ENCODE measurements at places on chromosomes 7 and 10.

- no peak for DNase-seq
Observed at GRCh38 chr10:17850501-17850900, 41.4 kb downstream of the MRC1 start.

GRCh38 chr10:121036431-121036830 is 185.3 kb downstream of the WDR11 start:
- no peak for DNase-seq

DNA sequence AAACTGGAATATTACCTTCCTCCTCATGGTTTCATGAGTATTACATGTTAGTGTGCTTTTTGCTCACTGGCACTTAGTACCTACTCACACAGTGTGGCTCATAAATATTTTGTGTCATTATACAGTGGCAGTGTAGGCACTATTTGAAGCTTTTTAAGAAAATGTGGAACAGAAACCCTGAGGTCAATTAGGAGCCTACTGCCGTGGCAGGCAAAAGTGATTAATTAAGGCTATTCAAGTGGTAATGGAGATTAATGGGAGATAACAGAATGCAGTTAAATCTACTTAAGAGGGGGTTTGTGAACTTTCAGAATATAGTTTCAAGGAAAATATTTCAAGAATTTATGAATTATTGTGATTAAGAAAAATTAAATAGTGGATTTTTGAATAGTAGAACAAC is 277.6 kb downstream of the HGF start:
- DNase-seq = no peak

- no peak for DNase-seq
Observed at GRCh38 chr7:417625-417889, 102.1 kb downstream of the PDGFA start.

GRCh38 chr7:3236268-3236667 is 64.8 kb upstream of the SDK1 start:
- DNase-seq = no peak

DNA sequence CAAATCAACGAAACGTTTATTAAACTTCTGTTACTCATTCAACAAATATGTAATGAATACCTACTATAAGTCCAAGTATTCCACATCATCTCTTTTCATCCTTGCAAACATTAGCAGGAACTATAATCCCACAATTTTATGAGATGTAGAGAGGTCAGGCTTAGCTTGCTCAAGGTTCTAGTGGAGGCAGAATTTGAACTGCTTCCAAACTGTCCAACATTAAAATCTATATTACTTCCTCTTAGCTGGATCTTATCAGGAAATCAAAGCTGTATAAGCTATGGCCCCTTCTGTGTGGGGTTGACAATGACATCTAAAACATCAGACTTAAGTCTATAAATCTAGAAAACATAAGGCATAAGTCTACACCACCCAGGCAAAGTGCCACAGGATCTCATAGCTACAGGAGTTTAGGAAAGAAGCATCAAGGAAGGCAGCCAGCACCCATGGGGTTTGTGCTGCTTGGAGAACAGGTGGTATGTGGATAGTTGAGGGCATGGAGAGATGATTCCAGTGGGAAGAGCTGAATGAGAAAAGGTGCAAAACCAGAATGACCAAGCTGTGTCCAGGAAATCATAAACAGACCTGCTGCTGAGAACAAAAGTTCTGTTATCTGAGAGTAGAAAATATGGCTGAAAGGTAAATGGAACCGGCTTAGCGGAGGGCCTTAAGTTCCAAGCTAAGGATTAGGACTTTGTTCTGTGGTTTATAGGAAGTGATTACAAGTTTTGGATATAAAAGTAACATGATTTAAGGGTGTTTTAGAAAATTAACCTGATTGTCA is 34.5 kb downstream of the PAPSS2 start:
- DNase-seq = no peak

- no peak for DNase-seq
Observed at GRCh38 chr7:40964610-40965009, 738.3 kb downstream of the INHBA start.

DNA sequence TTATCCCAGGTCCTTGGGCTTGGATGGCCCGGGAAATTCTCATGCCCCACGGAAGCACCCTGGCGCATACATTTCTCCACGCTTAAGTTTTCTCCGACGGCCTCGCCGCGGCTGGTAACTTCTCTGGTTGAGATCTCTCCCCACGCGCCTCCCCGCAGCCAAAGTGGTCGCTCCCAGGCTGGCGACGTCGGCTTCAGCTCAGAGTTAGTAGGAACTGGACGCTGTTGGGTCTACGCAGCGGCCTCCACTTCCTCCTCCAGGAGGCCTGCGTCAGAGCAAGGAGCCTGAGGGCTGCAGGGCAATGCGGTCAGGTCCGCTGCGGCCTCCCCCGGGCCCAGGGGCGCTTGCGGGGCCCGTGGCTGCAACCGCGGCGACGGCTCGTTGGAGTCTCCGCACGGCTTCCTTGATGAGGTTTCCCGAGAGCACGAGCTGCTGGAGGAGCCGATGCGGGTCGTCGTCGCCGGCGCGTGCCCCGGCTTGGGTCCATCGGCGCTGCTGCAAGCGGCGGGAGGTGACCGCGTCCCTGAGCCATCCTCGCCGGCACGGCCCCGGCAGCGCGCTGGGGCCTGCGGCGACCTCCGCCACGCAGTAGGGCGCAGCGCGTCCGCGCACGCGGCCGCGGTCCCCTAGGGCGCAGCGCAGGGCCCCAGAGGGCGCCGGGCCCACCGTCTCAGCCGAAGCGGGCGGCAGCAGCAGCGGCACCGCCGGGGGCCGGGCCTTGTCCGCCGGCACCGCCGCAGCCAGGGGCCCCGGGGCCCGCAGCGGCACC is 744 bp downstream of the FRAT2 start:
- DNase-seq = no peak

- DNase-seq = no peak
Observed at GRCh38 chr10:124594240-124594639, 132.6 kb downstream of the LHPP start.

DNA sequence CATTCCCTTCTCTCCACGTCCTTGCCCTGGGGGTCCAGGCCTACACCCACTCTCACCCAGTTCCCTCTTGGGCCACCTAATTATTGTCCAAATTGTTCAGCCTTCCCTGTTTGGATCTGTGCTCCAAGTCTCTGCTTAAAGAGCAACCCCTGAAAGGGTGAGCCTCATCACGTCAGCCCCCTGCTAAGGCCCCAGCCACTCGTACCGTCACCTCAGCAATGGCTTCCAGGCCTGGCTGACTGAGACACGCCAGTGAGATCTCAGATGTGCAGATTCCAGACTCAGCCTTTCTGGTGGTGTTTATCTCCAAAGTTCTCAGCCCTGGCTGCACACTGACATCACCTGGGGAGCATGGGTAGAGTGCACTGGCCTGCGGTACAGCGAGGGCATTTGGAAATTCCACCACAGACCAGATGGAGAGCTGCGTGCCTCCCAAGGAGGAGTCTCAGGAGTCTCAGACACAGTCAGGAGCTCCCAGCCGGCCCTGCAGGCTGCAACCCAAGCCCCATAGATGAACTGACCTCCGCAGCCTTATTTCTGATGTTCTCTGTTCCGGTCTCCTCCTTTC is 87.5 kb downstream of the PRKAG2 start:
- no peak for DNase-seq

DNA sequence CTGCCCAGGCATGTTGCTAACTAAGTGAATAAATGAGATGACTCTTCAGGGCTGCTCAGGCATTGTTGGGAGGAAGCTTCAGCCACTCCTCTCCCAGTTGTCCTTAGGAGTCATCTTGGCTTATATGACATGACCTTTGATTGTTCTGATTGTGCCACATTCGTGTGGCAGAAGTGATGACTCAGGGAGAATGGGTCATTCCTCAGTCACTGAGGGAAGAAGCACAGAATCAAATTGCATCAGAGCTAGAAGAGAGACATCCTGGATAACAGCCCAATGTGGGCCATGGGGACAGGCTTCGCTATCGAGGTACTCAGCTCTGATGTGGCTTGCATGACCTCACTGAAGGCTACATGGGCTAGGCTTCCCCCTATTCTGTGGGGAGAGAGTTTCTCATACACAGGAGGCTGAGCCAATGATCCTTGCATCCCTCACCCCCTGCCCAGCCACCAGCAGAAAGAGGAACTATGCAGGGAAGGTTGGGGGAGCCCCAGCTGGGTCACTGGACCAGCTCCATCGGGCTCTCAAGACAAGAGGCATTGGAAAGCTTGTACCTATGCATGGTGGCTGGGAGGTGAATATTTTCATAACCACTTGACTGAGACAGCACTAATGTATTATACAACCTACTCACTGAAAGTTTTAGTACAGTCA is 6.0 kb upstream of the HMX3 start:
- no peak for DNase-seq

- DNase-seq = no peak
Observed at GRCh38 chr7:17063045-17063383, 181.2 kb upstream of the AGR3 start.

- DNase-seq = no peak
Observed at GRCh38 chr7:20249920-20250319, 32.7 kb upstream of the MACC1 start.

DNA sequence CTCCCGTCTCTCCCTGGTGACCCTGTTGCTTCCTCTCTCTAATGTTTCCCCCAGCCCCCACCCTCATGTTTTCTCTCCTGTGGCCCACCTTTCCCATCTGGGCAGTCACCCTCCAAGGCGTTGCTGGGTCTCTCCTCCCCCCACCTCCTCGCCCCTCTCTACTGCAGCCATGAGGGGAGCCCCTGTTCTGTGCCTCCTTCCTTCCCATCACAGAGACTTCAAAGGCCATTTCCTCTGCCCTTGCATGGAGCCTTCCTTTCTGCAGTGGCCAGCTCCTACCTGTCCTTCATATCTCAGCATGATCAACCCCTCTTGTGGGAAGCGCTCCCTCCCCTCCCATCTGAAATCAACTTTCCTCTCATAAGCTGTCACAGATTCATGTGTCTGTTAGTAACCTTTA is 194.0 kb upstream of the PRSS58 start:
- DNase-seq = no peak

DNA sequence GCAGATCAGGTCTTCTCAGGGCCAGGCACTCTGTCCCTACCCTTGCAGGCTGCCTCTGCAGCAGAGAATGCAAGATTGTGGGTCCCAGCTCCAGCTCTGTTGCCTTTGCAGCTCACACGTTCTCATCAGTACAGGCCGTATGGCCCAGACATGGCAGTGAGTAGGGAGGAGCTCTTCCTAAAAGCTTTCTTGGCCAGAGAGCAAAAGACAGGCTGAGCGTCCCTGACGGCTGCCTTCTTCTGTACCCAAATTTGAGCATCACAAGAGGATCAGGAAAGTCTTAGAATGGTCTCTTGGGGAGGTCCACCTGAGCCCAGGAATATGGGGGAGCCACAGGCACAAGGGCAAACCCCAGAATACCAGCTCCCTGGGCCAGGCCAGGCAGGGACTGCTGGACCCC is 266.3 kb upstream of the ZMIZ1 start:
- DNase-seq = no peak

GRCh38 chr7:127392182-127392565 is 334 bp downstream of the ZNF800 start:
- DNase-seq = peak; percentile 31

GRCh38 chr10:10361301-10361885 is 656.3 kb upstream of the CELF2 start:
- no peak for DNase-seq

DNA sequence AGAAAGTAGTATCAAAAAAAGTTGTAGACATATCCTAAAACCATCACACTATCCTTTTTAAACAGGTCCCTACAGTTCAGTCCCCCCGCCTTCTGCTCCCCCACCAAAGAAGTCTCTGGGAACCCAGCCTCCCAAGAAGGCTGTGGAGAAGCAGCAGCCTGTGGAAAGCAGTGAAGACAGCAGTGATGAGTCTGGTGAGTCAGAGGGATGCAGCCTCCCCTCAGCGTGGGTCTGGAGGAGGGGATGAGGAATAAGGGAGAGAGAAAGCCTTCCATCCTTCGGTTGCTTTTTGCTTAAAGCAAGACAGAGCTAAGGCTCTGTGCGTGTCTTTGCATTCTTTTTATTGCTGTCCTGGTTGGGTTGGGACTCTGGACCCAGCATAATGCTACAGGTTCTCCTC is 7.6 kb downstream of the NOLC1 start:
- DNase-seq = no peak

GRCh38 chr10:79028056-79028430 is 40.7 kb upstream of the ZMIZ1 start:
- DNase-seq = no peak

GRCh38 chr7:105403128-105403527 is 14.4 kb upstream of the SRPK2 start:
- DNase-seq = no peak

GRCh38 chr7:34090816-34091215 is 185.5 kb downstream of the BMPER start:
- no peak for DNase-seq

- no peak for DNase-seq
Observed at GRCh38 chr7:150325110-150325611, 1.8 kb upstream of the ACTR3C start.

GRCh38 chr10:128149267-128150014 is 23.2 kb upstream of the MKI67 start:
- DNase-seq = no peak

DNA sequence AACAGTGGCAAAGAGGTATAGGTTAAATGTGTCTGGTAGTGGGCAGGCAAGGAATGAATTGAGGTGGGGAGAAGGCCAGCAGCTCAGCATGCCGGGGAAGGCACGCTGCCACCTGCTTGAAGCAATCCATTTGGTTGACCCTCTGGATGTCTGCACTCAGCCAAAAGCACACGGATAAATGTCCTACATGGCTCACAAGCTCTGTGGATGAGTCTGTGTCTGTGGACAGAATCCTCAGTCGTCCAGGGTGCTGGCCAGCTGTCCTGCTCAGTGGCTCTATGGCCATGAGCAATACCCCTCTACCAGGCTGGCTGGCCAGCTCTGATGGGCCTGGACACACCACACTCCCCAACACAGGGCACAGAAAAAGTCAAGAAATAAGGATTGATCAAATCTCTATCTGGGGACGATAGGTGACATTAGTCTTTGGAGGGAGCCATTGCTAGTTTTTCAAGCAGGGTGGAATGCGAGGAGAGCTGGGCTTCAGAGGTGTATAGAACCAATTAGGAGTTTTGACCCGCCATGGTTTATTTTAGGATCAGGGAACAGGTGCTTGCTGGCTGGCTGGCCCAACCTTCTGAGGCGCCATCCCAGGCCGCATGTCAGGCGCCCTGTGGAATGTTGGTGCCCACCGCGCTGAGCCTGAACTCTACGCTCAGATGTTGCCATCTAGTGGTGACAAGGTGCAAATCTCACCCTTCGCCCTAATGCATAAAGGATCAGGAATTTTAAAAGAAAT is 493.4 kb downstream of the TNS3 start:
- no peak for DNase-seq

GRCh38 chr10:9097206-9097990 is 1042.9 kb downstream of the GATA3 start:
- DNase-seq = no peak

DNA sequence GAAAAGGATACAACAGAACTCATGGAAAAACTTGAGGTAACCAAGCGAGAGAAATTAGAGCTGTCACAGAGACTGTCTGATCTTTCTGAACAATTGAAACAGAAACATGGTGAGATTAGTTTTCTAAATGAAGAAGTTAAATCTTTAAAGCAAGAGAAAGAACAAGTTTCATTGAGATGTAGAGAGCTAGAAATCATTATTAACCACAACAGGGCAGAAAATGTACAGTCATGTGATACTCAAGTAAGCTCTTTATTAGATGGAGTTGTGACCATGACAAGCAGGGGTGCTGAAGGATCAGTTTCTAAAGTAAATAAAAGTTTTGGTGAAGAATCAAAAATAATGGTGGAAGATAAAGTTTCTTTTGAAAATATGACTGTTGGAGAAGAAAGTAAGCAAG is 62.1 kb downstream of the AKAP9 start:
- no peak for DNase-seq
